ENCODE measurements at places on chromosomes 11 and 22.

- DNase-seq, result no peak
Observed at GRCh38 chr11:3710485-3711259, 39.5 kb upstream of the CHRNA10 start.

GRCh38 chr11:47234669-47235100 is 13.9 kb downstream of the ACP2 start:
- peak; percentile 57 for DNase-seq

DNA sequence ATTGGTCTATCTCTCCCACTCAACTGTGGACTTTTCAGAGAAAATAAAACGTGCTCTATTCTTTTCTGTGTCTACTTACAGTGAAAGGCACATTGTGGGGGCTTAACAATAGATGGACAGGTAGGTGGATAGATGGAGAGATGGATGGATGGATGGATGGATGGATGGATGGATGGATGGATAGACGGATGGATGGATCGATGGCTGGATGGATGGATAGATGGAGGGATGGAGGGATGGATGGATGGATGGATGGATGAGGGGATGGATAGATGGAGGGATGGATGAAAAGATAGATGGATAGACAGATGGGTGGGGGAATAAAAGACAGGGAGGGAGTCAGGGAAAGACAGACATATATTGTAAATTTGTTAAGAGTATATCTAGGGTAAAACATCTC is 14.2 kb upstream of the SLC1A2 start:
- DNase-seq, result no peak

GRCh38 chr11:129932381-129933067 is 37.1 kb upstream of the NFRKB start:
- DNase-seq, result no peak

DNA sequence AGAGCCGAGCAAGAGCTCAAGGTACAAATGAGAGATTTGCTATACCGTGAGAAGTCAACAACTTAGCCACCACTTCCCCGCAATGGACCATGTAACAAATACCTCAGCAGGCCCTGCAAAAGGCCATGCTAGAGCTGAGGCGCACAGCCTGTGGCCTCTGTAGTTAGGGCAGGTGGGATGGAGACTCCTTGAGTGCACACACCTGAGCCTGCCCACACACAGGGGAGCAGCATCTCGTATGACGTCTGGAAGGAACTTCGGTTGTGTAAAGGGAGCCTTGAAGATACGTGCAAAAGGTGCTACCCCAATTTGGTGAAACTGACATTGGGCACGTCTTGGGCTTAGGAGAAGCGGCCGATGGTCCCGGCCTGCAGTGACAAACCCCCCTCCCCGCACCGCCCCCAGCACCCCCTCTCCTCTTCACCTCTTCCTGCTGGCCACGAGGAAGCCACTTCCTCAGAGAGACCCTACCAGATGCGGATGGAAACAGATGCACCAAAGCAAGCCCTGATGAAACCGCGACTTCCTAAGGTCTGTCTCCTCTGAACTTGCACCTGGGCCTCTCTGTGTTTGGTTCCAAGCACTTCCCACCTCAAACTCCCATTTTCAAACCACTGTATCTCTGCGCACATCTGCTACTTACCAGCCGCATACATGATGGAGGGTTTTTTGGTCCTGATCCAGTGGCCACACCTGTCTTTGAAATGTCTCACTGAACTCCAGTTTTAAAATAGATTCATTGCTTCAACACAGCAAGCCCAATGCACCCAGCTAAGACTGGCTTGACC is 10.6 kb downstream of the CDPF1 start:
- no peak for DNase-seq

GRCh38 chr22:19620742-19621371 is 93.4 kb upstream of the SEPTIN5 start:
- no peak for DNase-seq

- no peak for DNase-seq
Observed at GRCh38 chr22:36224245-36224644, 15.1 kb downstream of the APOL2 start.

Measured in NCI-H774 (cell line).